ENCODE measurements at places on chromosomes 12 and 14. TPM values are rescaled to one million over a fixed set of nuclear protein-coding genes. Genes with fewer than 3 reads are reported as not detected.

Gene LRRC10
- polyA plus RNA-seq: not detected

Gene SOCS2
- 55.8 TPM for polyA plus RNA-seq

Gene GRIN2B
- polyA plus RNA-seq: 0.03 TPM

Gene CALCOCO1
- 60.3 TPM for polyA plus RNA-seq

Gene SLC7A7
- 8.6 TPM for polyA plus RNA-seq
